ENCODE measurements at places on chromosomes 5 and 9.

DNA sequence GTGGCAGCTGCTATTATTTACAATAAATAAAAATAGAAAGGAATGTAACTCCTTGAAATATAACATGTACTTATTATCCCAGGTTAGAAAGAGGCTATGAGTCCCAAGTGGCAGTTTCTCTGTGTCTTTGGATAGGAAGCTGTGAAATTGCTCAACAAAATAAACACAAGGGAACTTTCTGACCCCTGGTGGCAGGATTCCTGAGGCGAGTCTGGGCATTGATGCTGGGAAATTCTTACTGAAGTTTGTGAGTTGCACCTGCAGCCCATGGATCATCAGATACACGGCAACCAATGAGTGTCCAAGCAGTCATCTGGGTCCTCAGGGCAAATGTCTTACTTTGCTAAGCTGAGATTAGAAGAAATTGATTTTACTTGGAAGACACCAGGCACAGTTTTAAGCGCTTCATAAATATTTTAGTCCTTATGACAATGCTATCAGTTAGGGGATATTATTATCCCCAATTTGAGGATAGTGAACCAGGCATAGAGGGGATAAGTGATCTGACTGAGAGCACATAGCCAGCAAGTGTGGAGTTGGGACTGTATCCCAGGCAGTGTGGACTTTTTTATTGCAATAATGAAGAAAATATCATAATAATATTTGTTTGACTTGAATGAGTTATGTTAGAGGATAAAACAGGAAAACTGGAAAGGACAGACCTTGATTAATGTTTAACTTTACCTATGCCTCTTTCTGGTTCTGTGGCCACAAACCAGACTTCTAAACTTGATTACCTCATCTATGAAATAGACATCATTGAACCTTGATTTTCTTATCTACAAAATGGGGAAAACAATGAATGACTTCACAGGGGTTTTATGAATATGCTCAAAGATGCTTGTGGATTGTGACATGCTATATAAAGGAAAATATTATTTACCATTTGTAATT is 265.5 kb upstream of the ADAMTSL1 start:
- no peak for DNase-seq

GRCh38 chr5:148998174-148998797 is 64.6 kb downstream of the SH3TC2 start:
- no peak for DNase-seq

DNA sequence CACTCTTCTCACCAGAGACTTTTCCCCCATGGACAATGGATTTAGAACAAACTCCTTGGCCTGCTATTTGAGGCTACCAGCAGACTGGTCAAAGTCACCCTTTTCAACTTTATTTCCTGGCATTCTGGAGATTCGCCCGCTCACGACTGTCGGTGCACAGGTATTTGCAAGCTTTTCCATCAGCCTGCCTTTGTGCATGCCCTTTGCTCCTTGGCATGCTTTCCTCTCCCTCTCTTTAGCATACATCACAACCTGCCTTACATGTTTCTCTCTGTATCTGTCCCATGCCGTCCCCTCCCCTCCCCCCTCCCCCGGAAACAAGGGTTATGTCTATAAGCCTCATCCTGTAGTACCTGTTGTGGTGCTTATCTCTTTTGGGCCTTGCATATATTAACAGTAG is 257.1 kb downstream of the AOPEP start:
- no peak for DNase-seq

GRCh38 chr5:154514331-154514730 is 36.3 kb upstream of the HAND1 start:
- no peak for DNase-seq

- DNase-seq, result no peak
These were observed 263.2 kb downstream of the GABRB2 start for GRCh38 chr5:161283296-161283695.

DNA sequence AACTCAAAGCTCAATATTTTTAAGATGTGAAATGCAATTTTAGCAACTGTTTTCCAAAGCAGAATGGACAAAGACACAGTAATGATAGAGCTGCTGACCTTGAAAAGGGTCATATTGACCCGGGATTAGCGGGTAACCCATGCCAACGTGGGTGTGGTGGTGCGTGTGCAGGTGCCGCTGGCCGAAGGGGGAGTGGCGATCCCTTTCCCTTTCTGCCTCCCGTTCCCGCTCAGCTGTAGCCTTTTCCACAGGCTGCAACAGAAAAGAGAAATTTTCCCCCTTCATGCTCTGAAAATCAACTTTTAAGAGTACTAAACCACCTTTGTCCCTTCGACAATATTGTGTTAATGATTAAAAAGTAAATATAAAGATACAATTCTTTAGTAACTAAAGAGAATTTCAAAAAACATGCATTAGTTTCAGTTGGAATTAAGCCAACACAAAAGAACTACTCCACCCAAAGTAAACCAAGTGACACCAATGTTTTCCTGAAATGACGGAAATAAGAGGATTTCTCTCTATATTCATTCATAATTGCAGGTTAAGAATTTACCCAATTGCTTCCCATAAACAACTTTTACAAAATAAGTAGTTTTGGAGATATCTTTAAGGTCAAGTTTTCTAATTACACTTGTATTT is 105.2 kb downstream of the ZNF608 start:
- no peak for DNase-seq

DNA sequence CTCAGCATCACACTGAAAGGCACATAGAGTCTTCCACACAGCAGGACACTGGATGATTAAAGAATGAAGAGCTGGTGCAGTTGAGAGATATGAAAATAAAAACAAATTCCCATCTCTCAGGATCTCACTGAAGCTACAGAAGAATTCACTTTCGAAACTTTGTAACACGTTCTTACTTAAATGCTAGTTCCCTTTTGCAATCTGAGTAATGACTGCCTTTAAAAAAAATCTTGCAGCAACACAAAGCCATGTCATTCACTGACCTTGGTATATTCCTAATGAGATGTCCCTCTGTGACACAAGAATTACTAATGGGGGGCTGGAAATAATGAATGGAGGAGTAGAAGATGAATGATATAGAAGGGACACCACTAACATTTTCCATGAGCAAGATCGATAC is 201.8 kb downstream of the GLIS3 start:
- DNase-seq, result no peak

DNA sequence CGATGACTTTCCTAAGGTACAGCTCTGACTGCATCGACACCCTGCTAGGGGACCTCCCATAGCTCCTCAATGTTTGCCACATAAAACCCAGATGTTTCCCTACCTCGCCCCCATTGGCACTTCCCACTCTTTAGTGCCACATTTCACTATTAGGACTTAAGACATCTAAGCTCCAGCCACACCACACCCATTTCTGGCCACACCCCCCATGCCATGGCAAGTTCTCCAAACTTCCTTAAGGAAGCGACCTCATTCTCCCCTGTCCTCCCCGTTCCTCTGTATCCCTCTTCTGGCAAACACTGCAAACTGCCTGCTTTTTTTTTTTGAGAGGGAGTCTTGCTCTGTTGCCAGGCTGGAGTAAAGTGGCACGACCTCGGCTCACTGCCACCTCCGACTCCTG is 62.9 kb downstream of the USP20 start:
- DNase-seq, result no peak

- DNase-seq, result no peak
These were observed 129.5 kb downstream of the SIL1 start for GRCh38 chr5:139068494-139069151.

DNA sequence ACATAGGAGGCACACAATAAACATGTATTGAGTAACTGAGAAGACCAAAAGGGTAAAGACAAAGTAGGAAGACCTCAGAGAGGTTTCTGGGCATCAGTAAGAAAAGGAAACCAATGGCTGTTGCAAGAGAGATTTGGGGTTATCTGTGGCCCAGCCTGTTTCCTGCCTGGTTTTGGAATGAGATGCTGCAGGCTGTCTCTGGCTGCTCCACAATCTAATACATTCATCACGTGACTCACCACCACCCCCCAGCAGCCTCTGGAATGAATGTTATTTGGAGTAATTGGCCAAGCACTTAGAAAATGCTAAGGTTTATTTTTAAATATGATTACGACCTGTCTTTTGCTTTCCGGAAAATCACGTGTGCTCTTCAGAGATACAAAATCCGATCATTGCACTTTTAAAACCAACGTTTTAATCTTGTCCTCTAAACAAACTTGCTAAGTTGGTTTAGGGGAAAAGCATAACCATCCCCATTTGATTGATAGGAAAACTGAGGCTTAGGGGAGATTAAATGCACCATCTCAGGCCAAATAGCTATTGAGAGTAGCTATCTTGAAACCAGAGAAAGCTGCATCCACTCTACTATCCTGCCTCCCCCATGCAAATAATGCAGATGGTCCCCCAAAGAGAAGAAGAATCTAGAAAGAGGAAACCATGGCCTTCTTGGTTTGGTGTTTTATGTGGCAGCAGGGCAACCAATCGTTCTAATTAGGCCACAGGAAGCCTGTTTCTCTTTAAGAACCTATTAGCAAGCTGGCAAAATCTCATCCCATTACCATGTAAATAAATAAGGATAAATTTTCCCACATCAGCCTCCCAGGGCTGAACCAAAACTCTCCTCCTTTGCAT is 151.8 kb upstream of the ADRA1B start:
- DNase-seq, result no peak

- DNase-seq, result no peak
These were observed 38.5 kb upstream of the SLC44A1 start for GRCh38 chr9:105205787-105206495.

DNA sequence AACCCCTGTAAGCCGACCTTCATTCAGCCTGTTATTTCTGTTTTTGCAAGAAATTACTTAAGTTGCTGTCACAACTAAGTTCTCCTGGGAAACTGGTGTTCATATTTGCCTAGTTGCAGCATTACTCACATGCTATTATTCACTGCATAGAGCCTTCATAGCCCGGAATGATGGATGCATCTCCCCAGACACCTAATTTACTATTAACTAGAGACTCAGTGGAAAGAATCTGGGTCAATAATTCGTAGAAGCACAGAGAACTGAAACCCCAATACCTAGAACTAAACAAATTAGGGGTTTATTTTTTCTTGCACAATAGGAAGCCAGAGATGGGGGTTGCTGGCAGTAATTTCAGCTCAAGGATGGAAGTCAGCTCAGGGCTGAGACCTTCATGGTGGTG is 45.7 kb upstream of the FAM170A start:
- no peak for DNase-seq

- DNase-seq, result no peak
These were observed 211.8 kb downstream of the GOLPH3 start for GRCh38 chr5:31962351-31962751.

DNA sequence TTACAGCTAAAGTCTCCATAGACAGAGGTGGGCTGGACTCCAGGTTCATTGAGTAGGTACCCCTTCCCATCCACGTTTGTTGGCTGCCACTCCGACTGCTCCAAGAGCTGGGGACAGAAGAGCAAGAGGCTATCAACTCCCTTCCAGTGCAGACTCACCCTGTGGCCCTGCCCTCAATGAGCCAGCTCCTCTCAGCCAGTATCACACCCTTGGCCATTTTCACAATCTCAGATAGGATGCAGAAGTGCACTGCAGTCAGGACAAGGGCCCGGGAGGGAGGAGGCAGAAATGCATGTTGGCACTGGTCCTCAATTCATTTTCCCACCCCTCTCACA is 6.2 kb downstream of the IRF1 start:
- DNase-seq, result no peak

DNA sequence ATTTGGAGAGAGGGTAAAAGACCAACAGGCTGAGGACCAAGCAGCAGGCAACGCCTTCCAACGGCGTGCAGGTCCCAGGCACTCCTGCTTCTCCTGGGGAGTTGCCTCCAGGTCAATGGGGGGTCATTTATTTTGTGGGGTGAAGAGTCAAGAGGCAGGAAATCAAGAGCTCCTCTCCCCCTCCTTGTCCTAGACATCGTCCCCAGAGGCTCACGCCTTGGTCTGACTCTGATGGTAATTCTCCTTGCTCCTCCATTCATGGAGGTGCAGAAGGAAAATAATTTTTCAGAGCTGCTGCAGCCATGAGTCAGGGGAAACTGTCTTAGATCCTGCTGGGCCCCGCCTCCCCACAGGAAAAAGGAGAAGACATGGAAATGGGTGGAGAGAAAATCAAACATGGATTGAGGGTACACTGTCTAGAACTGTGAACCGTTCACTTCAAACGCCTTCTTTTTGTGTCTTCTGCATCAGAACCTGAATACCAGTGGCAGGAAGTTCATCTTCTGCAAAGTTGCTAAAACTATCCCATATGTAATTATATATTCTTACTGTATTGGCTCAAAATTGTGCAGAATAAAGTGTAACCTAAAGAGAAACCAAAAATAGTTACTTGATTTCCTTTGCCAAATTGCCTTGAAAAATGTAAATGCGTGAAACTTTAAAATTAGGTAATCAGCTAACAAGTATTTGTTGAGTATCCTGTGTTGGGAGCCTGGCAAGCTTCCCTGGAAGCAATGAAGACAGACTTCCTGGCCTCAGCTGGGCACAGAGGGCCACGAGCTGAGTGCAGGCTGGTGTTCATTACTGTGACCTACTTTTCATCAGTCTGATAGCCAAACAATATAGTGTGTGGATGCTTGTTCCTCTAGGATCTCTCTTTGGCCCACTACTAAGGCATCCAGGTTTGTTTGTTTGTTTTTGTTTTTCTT is 142.0 kb downstream of the CMYA5 start:
- DNase-seq, result no peak

- DNase-seq, result no peak
These were observed 296.3 kb downstream of the ADAMTS6 start for GRCh38 chr5:65185468-65185867.

GRCh38 chr5:143126174-143127019 is 277.1 kb downstream of the NR3C1 start:
- no peak for DNase-seq

DNA sequence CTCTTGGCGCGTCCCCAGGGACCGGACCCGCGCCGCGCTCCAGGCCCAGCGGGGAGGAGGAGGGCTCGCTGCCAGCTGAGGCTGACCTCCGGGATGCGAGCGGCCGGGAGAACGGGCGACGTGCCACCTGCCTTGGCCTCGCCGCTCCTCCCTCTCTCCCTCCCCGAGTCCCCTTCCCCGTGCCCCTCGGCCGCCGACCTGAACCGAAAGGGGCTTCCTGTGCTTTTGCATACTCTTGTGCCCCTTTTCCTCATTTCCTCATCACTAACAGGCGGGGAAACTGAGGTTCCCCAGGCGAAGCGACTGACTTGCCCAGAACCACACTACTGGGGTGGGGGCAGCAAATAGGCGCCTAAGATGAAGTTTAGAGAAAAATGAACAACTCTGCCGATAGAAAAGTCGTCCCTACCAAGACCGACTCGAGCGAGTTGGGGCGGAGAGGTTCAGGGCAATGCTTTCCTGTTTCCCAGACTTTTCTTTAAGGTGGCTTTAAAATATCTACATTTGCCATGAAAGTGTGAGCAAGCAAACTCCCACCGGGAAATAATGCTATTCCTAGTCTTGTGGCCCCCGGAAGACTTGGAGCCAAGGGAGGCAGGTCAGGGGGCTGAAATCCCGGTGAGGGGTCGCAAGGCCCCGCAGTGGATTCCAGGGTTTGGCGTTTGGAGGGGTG is 580 bp upstream of the DUSP1 start:
- DNase-seq, result no peak

GRCh38 chr9:2024888-2025782 is 10.0 kb downstream of the SMARCA2 start:
- DNase-seq, result no peak

- no peak for DNase-seq
These were observed 121.4 kb downstream of the CMYA5 start for GRCh38 chr5:79811081-79811480.

GRCh38 chr9:110156416-110156815 is 51.5 kb downstream of the C9orf152 start:
- DNase-seq, result no peak

All from stimulated activated CD4-positive, alpha-beta T cell treated with anti-CD3 and anti-CD28 coated beads, Interleukin-1b, Interleukin-23, amount 100 ng/mL, for 1 hour (primary cell).